ENCODE measurements at places on chromosomes 6 and 20.
A peak's percentile ranks its signal among the peaks of the same experiment; 100 is the strongest.

GRCh38 chr20:3177746-3178485, 4.6 kb upstream of the LZTS3 start:
- DNase-seq, result no peak

- no peak for DNase-seq
These were observed 35.5 kb downstream of the TRMT6 start for GRCh38 chr20:5914859-5915258.

- no peak for DNase-seq
These were observed 219.8 kb upstream of the STXBP5 start for GRCh38 chr6:146984251-146984924.

DNA sequence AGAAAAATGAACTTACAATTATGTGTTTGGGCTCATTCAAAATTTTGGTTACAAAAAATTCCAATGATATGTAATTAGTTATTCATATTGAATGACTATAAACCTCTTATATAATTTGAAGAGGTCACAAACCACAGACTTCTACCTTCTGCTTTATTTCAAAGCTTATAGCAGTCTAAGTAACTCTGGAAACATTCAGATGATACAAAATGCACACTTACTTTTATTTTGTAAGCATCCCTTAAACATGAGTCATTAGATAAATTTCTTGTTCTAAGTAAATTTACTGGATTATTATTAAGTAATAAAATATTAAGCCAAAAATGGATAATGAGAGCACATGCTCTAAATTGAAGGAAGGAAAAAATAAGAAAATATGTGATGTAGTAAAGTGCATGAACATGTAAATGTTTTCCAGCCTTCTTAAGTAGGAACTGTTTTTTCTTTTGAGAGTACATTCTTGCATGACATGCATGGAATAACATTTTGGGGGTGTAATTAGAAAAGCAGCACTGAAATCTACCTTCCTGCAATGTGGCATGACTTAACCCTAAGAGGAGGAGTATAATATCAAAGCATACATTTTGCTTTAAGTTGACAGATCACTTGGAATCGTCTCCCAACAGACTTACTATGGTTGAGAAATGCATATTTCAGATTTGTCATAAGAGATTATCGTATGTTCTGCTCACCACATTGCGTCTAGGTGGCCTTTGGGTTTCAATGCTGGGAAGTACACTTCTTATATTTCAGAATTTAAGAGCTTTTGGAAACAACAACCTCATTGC, 372.7 kb upstream of the HSF2 start:
- no peak for DNase-seq

DNA sequence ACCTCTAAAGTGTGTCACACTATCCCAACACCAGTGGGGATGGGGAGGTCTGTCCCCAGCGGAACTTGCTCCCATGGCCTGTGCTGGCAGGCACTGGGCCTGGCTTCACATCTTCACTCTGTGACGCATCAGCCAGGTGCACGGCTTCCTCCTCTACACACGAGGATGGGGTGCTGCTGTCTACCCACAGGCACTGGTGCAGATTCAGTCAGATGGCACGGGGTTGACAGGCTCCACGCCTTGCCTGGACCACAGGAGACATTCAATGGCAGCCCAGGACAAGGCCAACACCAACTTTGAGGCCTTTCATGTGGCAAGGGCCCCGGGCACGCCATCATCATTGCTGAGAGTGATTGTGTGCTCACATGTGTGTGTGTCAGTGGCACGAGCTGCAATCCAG, 92.4 kb downstream of the TMEM242 start:
- no peak for DNase-seq

GRCh38 chr20:16003310-16003709, 569.9 kb downstream of the KIF16B start:
- no peak for DNase-seq

DNA sequence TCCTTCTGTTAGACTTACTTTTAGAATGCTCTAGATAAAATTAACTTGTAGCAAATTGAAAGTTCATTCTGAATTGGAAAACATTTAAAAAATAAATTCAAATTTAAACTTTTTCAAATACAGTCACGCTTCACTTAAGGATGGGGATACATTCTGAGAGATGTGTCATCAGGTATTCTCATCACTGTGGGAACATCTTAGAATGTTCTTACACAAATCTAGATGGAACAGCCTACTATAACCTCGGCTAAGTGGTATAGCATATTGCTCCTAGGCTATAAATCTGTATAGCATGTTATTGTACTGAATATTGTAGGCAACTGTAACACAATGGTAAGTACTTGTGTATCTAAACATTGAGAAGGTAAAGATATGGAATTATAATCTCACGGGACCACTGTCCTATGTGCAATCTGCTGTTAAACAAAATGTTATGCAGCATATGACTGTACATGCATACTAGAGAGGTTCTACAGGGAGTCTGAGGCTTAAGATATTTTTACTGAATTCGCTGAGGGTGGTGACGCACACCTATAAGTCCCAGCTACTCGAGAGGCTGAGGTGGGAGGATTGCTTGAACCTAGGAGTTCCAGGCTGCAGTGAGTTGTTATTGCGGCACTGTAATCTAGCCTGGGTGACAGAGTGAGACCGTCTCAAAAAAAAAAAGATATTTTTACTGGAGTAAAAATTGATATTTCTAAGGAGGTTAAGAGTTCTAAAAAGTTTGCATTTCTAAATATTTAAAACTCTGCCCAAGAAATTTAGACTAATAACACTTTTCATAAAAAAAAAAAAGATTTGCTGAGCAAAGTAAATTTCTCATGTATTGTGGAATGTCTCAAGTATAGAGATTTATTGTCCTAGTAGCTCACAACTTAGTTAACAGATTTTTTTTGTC, 87.3 kb upstream of the TULP1 start:
- no peak for DNase-seq

GRCh38 chr20:31569163-31570020, 35.7 kb upstream of the ID1 start:
- DNase-seq, result peak; percentile 72

GRCh38 chr6:138563650-138564049, 64.4 kb upstream of the NHSL1 start:
- DNase-seq, result no peak

GRCh38 chr20:50038574-50038991, 55.8 kb downstream of the SNAI1 start:
- DNase-seq, result no peak

GRCh38 chr20:42524058-42524457, 665.6 kb downstream of the PTPRT start:
- no peak for DNase-seq

DNA sequence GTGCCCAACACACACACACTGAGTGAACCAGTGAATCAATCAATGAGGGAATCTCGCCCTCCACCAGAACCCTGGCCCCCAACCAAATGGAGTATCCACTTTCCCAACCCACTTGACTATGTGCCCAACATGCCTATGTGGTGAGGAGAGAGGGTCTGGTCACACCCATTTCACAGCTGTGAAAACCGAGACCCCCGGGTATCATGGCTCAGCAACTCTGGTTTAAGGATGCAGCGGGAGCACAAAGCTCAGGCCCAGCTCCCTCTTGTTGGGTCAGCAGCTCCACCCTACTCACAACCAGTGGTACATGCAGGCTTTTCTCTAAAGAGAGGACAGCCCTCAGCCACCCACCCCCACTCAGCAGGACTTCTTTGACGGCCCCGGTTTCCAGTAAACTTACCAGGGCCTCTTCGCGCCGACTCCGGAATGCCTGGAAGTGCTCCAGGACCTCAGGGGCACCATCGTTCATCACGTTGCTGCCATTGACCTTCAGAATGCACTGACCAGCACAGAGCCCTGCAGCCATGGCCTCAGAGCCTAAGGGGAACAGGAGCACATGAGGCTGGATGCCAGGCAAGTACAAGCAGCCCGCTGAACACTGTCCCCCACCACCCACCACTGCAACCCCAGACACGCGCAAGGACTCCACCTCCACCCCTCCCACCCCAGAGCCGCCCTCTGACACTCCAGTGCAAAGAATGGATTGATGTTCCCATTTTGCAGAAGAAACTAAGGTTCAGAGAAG, 174.7 kb downstream of the PREX1 start:
- DNase-seq, result no peak

DNA sequence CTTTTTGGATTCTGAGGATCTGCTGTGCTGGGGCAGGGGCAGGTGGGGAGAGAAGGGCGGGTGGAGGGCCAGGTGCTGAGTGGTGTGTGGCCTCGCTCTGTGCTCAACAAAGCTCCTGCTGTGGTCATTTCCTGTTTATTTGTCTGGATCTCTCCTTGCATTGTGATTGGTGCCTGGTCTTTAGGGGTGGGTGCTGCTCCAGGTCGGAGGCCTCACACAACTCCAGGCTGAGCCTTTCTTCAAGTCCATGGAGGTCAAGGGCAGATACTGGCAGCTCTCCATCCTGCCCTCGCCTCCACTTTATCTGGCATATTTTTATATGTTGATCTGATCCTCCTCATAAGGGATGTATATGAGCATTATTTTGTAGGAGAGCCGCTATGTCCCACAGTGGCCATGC, 36.2 kb downstream of the HLA-F start:
- DNase-seq, result no peak

DNA sequence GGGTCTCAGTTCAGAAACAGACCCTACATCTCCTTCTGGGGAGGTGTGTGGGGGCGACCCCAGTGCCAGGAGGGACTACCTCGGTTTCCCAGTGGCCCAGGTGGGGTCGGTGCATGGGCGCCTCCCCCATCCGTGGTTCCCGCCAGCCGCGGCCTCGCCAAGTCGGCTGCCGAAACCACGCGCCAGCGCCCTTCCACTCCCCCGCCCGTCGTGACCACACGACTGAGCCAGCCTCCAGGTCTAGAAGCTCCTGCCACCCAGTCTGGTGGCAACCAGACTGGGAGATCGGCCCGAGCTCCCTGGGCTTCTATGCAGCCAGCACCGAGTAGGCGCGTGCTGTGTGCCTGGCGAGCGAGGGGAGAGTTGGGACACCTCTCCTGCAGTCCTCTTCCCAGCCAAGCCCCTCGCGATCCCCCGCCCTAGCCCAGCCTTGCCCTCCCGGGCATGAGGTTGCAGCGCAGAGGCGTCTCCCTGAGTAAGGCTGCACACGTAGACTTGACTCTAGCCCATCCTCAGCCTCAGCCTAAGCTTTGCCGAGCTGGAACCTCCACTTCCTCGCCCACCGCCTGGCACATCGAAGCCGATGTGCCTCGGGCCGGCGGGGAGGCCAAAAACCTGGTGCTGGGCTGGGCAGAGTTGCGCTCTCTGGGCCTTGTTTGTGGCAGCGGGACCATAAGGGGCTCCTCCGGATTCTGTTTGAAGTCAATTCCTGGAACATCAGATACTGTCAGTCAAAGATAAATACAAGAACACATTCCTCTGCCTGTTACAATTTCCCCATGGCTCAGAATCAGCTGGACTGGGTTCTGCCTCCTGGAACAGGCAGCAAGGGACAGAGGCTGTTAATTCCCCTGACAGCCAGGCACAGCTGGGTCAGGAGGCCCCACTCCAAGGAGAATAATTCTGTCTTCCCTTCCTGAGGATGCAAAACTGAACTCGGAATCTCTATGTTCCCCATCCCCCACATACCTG, 1.5 kb upstream of the CPNE5 start:
- peak; percentile 7 for DNase-seq

DNA sequence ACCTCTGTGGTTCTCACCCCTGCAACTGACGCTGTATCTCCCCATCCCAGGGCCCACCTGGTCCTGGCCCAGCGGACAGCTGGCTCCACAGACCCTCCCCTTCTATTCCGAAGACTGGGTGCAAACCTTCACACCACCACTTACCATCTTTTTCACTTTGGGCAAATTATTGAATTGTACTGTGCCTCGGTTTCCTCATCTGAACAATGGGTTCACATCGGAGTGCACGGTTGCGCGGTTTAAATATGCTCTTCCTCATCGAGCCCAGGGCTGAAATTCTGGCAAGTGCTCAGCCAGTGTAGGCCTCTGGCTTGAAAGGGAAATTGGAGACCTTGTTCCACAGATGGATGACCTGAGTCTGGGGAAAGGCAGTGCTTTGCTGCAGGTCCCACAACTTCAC, 2.9 kb upstream of the ARFGAP1 start:
- DNase-seq, result no peak

GRCh38 chr20:38260378-38261053, at the start of gene KIAA1755:
Gene KIAA1755, minus strand, starts transcription at chr20:38260735. Its CDS starts 235 bp downstream, at chr20:38260500.
- no peak for DNase-seq

GRCh38 chr20:33624399-33624798, 37.7 kb upstream of the C20orf144 start:
- DNase-seq, result no peak

DNA sequence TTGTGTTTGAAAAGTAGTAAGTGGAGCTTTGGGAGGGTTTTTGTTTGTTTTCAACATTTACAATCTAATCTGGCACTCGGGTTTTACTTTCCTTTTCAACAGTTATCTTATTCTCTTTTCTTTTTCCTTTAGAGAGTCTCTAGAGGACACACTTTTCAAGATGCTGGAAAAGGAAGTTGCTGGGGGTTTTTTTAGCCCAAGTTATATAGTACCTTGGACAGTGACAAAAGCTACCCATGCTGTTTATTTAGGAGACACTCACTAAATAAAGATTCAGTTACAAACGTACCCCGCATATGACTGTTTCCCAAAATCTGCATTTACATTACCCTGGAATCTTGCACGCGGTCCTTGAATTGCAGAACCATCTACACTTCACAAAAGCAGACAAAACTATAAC, 78.8 kb downstream of the MAP7 start:
- DNase-seq, result no peak

DNA sequence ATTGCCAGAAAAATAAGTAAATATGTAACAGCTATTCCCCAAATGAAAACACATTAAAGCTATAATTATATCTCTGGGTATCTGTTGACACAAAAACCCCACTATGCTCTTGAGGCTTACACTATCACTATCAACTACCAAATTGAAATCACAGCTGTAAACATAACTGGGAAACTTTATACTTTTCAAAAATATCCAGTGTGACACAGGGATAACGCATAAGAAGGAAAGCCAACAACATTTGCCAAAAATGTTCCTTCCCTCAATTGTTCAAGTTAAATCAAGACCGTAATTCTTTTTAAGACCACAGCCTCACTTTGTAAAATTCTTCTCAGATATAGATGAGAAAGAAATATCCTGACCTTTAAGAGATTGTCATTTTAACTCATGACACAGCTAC, 3.1 kb downstream of the ZHX3 start:
- no peak for DNase-seq

DNA sequence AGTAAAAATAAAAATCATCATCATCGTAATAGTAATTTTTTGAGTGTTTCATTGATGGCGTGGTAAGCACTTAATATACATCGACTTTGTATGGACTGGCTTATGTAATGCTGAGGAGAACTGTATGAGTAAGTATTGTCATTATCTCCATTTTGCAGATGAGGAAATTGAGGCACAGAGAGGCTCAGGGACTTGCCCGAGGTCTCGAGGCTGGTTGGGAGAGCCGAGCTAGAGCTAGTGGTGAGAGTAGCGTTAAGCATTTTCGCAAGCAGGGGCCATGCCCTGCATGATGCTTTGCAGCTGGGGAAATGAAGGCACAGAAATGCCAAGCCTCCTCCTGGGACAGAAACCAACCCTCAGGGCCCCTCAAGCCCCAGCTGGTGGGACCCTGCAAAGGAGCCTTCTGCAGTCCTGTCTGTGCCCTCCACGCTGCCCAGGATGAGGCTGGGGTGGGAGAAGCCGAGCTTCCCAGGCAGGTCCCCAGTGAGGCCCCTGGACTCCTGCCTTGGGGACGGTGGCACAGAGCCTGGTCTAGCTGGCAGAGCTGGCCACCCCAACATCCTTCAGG, 31.1 kb upstream of the STX16 start:
- DNase-seq, result no peak

GRCh38 chr20:55175081-55175480, 699.7 kb downstream of the DOK5 start:
- no peak for DNase-seq
